ENCODE measurements at places on chromosomes 2 and 18. TPM values are rescaled to one million over a fixed set of nuclear protein-coding genes. Genes with fewer than 3 reads are reported as not detected.

GRCh38 chr2:190965580-190966222 lies 48.3 kb downstream of the STAT1 start:
- peak overlapping the region; percentile 33 for H3K27ac ChIP-seq
- peaks cover 12% of the 10 kb centered on the region for H3K4me1 ChIP-seq
- DNase-seq: no peak
- no peak overlapping the region for H3K4me3 ChIP-seq

CYP1B1 gene
- total RNA-seq: 0.18 TPM

CTDP1 gene
- 22.2 TPM for total RNA-seq

DNA sequence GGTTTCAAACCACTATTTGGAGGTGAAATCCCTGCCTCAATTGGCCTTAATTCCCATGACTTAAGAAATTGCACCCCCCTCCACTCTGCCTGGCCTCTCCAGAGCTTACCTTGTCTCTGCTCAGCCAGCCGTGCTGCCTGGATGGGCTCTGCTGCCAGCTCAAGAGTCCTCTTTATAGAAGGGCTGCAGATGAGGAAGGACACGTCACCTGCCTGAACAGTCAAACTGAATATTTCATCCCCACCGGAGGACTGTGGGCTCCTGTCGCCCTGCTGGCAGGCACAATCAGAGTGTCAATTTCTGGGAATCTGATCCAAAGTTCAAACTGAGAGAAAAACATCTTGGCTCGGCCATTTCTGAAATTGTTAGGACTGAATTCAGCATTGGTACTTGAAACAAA lies at the start of gene OTOS:
Gene OTOS (minus strand): TSS at position 148 of the 400 bp plus-strand sequence. CDS start 332 bp downstream, outside the sequence.
- H3K27ac ChIP-seq: peak within 1 kb of the TSS; percentile 11
- H3K27me3 ChIP-seq: no peaks in the 10 kb centered on the region
- no peaks in the 10 kb centered on the region for H3K36me3 ChIP-seq
- DNase-seq: no peak
- H3K4me1 ChIP-seq: no peaks in the 10 kb centered on the region

NEURL3 gene
- total RNA-seq: not detected

GRCh38 chr2:128396500-128396891 lies 77.8 kb upstream of the HS6ST1 start:
- H3K27ac ChIP-seq: no peak overlapping the region
- H3K36me3 ChIP-seq: no peaks in the 10 kb centered on the region
- no peak overlapping the region for H3K4me3 ChIP-seq

TMEFF2 gene
- total RNA-seq: 0.15 TPM

- no peak overlapping the region for H3K27ac ChIP-seq
- DNase-seq: no peak
- H3K36me3 ChIP-seq: peaks cover 28% of the 10 kb centered on the region
- no peaks in the 10 kb centered on the region for H3K27me3 ChIP-seq
- H3K4me1 ChIP-seq: peaks cover 31% of the 10 kb centered on the region
These were observed 2.1 kb downstream of the GPBAR1 start for GRCh38 chr2:218262631-218263586.

LOXHD1 gene
- 0.21 TPM for total RNA-seq

DNA sequence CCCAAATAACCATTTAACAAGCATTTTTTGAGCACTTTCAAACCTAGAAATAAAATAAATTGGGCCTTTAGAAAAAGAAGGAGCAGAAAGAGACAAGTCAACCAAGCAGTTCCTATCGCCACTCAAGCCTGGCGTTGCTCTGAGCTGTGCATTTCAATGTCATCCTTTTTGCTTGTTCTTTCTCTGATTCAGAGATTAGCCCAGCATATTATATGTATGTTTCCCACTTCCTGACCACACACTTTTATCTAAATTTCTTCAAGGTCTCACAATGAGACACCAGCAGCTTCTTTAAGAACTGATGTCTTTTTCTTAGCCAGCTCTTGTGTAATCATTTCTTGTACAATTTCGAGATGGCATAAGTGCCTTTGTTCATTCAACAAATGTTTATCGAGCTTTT lies 344.5 kb upstream of the ID2 start:
- no peaks in the 10 kb centered on the region for H3K36me3 ChIP-seq
- no peaks in the 10 kb centered on the region for H3K4me1 ChIP-seq
- H3K27me3 ChIP-seq: no peaks in the 10 kb centered on the region

DNA sequence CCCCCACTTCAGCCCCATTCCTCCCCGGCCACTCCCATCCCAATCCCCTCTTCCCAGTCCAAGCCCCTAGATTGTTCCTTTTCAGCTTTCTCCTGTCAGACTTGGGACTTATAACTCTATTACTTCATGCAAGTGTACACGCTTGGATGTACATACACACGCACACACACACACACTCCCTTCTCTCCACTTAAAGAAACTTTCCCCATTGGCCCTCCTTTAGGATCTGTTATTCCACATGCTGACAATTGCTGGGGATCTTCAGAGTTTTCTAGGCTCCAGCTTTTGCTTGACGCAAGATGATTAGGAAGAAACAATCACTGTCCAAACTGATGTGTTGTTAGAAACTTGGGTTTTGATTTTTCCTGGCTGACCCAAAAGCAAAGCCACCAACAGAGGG lies 75.4 kb downstream of the CDK15 start:
- H3K27ac ChIP-seq: no peak overlapping the region
- H3K4me1 ChIP-seq: peaks cover 15% of the 10 kb centered on the region
- no peaks in the 10 kb centered on the region for H3K36me3 ChIP-seq
- H3K27me3 ChIP-seq: peaks cover 88% of the 10 kb centered on the region
- peak; percentile 12 for DNase-seq
- H3K4me3 ChIP-seq: no peak overlapping the region

DNA sequence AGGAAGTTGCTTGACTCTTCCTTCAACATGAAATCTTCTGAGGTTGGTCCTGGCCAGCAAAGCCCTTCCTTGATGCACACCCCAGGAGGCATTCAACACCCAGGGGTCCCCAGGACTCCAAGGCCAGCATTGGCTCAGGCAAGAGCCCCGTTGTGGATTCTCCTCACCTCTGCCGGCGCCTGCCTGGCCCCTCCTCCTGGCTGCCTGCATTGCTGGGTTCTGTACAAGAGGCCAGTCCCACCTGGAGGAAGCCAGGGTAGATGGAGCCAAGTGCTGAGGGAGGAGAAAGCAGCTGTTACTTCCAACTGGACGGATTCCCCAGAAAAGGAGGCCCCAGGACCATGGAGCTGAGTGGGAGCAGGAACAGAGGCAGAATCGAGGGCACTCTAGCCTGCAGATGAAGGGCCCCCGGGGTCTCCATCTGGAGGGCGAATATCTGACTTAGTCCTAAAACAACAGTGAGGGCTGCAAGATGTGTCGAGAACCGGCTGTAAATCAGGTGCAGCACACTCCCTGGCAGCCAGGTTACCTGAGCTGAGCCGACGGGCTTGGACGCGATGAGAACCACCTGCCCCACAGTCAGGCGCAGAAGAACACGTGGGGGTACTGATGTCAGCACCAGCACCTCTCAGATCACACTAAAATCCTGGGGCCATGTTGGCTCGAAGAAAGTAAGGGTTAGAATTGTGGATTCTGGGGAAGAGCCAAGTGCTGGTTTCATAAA lies 399.6 kb upstream of the SALL3 start:
- no peaks in the 10 kb centered on the region for H3K4me1 ChIP-seq
- no peak for DNase-seq
- H3K36me3 ChIP-seq: no peaks in the 10 kb centered on the region
- no peaks in the 10 kb centered on the region for H3K27me3 ChIP-seq
- no peak overlapping the region for H3K4me3 ChIP-seq

DNA sequence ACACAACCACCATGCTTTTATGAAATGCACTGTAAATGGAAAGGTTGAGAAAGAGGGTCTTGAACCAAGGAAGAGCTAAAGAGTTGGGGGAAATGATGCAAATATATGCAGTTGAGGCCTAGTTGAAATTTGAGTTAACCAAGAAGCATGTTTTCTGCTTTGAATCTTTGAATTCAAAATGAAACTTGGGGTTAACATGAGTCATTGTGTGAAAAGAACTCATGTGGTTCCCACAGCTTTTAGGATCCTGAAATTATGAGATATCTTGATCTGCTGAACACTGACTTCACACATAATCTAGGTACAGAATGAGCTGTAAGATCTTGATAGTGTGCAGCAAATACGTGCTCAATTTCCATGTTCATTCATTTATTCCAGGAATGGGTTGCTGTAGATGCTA lies 422.9 kb upstream of the TRIB2 start:
- H3K27me3 ChIP-seq: no peaks in the 10 kb centered on the region
- H3K36me3 ChIP-seq: no peaks in the 10 kb centered on the region
- H3K4me3 ChIP-seq: no peak overlapping the region
- no peaks in the 10 kb centered on the region for H3K4me1 ChIP-seq

CIB4 gene
- not detected for total RNA-seq

DNA sequence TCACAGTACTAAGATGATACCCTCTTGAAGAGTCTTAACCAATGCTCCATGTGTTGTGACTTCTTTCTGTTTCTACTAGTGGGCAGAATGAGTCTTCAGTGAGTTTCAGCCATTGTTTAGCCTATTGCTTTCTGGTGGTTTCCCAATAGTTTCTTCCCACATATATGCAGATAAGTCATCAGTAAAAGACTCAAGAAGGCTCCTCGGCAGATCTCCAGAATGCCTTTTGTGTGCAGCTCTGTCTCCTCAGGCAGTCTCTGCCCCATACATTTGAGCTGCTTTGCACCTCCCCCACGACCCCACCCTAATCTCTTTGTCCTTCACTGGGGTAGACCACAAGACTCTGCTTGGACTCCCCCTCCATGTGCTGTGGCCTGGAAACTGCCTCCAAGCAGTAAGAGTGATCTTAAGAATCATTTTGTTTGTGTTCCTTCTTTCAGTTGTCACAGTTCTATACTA lies 71.6 kb upstream of the CHRNA1 start:
- peak overlapping the region; percentile 23 for H3K27ac ChIP-seq
- H3K4me3 ChIP-seq: no peak overlapping the region
- H3K27me3 ChIP-seq: no peaks in the 10 kb centered on the region
- peaks cover 28% of the 10 kb centered on the region for H3K4me1 ChIP-seq
- peak; percentile 95 for DNase-seq
- H3K36me3 ChIP-seq: no peaks in the 10 kb centered on the region

GRCh38 chr2:196459539-196459938 lies 180.0 kb upstream of the CCDC150 start:
- H3K27ac ChIP-seq: no peak overlapping the region
- no peaks in the 10 kb centered on the region for H3K27me3 ChIP-seq
- peak; percentile 85 for DNase-seq
- no peaks in the 10 kb centered on the region for H3K36me3 ChIP-seq
- H3K4me1 ChIP-seq: peaks cover 4% of the 10 kb centered on the region

GRCh38 chr2:71716697-71717624 lies 263.6 kb downstream of the DYSF start:
- peak overlapping the region; percentile 67 for H3K27ac ChIP-seq
- peaks cover 61% of the 10 kb centered on the region for H3K4me1 ChIP-seq
- no peaks in the 10 kb centered on the region for H3K36me3 ChIP-seq

DNA sequence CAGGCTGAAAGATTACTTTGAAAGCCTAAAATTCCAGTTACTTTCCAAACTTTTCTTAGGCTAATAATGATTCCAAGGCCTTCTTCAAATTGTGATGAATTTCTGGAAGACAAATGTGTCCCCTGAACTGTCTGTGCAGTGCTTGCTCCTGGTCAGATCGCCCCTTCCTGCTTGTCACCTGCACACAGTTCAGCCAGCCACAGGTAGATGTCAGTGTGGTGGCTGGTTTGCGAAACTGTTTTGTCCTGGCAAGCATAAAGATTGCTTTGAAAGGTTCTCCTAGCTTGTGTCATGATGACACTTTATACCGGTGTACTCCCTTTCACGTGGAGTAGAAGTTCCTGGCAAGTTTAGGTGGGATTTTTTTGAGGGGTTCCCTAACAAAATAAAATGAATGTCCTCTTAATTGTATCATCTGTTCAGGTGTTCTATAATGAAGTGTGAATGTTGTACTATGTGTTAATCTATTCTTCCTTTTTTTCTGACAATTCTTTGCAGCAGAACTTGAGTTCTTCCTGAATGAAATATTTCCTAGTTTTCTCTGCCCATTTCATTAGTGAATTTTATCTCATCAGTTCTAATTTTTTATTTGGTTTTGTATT lies 298.8 kb downstream of the ZNF407 start:
- no peaks in the 10 kb centered on the region for H3K36me3 ChIP-seq
- no peaks in the 10 kb centered on the region for H3K4me1 ChIP-seq
- no peaks in the 10 kb centered on the region for H3K27me3 ChIP-seq
- H3K4me3 ChIP-seq: no peak overlapping the region

GRCh38 chr2:52695731-52696130 lies 1071.9 kb upstream of the CHAC2 start:
- H3K4me1 ChIP-seq: no peaks in the 10 kb centered on the region
- no peaks in the 10 kb centered on the region for H3K36me3 ChIP-seq
- H3K27ac ChIP-seq: no peak overlapping the region

SPRED2 gene
- 14.7 TPM for total RNA-seq

GRCh38 chr2:235946590-235946989 lies 221.6 kb downstream of the GBX2 start:
- H3K27me3 ChIP-seq: no peaks in the 10 kb centered on the region
- no peaks in the 10 kb centered on the region for H3K36me3 ChIP-seq
- no peak overlapping the region for H3K4me3 ChIP-seq
- DNase-seq: no peak
- no peak overlapping the region for H3K27ac ChIP-seq

DNA sequence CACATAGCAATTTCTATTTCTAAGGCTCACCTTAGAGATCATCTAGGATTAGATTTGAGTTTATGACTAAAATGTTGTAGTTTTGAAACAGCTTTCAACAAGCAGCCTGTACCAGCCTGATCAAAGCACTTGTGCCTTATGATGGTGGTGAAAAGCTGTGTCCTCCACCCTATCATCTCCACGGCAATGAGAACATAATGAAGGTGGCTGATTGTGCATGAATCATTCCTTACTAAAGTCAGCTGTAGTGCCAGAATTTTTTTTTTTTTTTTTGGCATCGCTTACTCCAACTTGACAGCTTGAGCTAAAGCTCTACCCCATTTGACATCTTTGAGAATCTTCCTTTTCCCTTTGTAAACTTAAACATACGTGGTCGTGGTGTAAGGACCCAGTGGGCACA lies 86.0 kb downstream of the DCC start:
- H3K4me1 ChIP-seq: no peaks in the 10 kb centered on the region
- H3K27ac ChIP-seq: no peak overlapping the region
- no peaks in the 10 kb centered on the region for H3K36me3 ChIP-seq
- H3K4me3 ChIP-seq: no peak overlapping the region
- H3K27me3 ChIP-seq: peaks cover 17% of the 10 kb centered on the region

HOXD4 gene
- not detected for total RNA-seq

- H3K4me1 ChIP-seq: peaks cover 49% of the 10 kb centered on the region
- H3K27ac ChIP-seq: peak overlapping the region; percentile 89
- H3K4me3 ChIP-seq: no peak overlapping the region
- peak; percentile 99 for DNase-seq
These were observed 1.8 kb downstream of the GYPC start for GRCh38 chr2:126657636-126658318.

SLC9A4 gene
- total RNA-seq: not detected

DNA sequence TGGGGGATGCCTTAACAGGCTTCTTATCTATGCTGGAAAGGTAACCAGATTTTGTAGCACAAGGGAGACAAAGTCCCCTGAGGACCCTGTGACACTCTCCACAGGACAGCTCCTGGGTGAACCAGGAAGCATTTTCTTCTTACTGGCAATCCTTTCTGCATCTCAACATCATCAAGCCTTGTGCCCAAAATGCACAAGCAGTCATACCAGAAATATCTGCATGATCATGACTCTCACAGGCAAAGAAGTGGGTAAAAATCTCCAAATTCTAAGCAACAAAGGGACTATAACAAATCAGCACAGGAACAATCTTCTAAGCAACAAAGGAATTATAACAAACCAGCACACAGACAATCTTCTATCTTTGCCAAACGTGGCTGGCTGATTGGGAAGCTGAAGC lies 99.1 kb upstream of the CD226 start:
- no peak overlapping the region for H3K27ac ChIP-seq
- peaks cover 3% of the 10 kb centered on the region for H3K4me1 ChIP-seq
- no peaks in the 10 kb centered on the region for H3K27me3 ChIP-seq
- H3K36me3 ChIP-seq: no peaks in the 10 kb centered on the region
- H3K4me3 ChIP-seq: no peak overlapping the region

IL36RN gene
- not detected for total RNA-seq

NIFK gene
- total RNA-seq: 20.4 TPM

GRCh38 chr2:9471206-9471605 lies 3.1 kb upstream of the IAH1 start:
- H3K36me3 ChIP-seq: peaks cover 17% of the 10 kb centered on the region
- no peak overlapping the region for H3K4me3 ChIP-seq
- H3K4me1 ChIP-seq: no peaks in the 10 kb centered on the region
